Activated T-helper 17 cell treated with anti-CD3 and anti-CD28 coated beads, Interleukin-2, amount 50 U/mL, for 72 hours (primary cell): ENCODE measurements at places on chromosomes 3 and 15.
A peak's percentile ranks its signal among the peaks of the same experiment; 100 is the strongest.

DNA sequence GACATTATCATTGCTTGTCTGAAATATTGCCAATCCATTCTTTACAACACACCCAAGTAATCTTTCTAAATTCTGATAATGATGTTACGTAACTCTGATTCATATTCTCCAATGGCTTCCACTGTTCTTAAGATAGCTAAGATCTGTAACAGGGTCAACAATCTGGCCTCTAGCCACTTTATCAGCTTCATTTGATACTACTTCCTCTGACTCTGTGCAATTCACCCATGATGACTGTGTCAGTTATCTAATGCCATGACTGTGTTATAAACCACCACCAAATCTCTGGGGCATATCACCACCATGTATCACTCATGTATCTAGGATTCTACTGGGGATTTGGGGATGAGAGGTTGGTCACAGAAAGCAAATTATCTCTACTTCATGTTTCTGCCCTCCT is 44.0 kb downstream of the CD200 start:
- no peak for ATAC-seq

DNA sequence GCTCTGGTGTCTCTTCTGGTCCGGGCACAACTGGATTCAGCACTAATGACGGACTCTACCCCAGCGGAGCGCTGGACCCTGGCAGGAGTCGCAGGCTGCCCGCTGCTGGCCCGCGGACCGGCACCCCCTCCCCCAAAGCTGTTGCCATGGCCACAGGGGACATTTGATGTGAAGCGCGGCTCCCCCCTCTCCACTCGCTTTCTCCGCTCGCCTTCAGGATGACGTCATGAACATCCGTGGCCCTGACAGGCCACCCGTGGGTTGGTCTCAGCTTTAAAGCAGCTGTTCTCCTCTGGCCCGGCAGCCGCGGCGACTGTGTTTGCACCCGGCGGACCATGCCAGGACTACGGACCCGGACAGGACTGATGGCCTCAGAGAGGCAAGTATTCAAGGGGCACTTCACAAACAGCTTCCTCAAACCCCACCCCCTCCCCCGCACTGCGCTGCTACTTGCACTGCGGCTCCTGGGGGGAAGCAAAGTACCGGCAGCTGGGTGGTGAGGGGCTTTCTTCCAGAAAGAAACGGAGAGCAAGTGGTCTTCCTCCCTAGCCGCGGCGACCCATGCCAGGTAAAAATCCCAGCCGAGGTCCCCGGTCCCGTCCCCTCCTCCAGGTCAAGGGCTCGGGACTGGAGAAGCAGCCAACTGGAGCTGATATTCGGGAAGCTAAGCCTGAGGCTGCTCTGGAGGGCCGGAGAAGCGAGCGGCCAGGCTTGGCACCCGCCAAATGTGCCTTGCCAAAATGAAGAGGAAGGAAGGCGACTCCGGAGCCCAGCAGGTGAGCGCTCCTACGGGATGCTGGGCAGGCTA is 16.6 kb upstream of the AEN start:
- no peak for ATAC-seq

GRCh38 chr3:14298442-14298841 is 104.0 kb upstream of the SLC6A6 start:
- no peak for ATAC-seq

DNA sequence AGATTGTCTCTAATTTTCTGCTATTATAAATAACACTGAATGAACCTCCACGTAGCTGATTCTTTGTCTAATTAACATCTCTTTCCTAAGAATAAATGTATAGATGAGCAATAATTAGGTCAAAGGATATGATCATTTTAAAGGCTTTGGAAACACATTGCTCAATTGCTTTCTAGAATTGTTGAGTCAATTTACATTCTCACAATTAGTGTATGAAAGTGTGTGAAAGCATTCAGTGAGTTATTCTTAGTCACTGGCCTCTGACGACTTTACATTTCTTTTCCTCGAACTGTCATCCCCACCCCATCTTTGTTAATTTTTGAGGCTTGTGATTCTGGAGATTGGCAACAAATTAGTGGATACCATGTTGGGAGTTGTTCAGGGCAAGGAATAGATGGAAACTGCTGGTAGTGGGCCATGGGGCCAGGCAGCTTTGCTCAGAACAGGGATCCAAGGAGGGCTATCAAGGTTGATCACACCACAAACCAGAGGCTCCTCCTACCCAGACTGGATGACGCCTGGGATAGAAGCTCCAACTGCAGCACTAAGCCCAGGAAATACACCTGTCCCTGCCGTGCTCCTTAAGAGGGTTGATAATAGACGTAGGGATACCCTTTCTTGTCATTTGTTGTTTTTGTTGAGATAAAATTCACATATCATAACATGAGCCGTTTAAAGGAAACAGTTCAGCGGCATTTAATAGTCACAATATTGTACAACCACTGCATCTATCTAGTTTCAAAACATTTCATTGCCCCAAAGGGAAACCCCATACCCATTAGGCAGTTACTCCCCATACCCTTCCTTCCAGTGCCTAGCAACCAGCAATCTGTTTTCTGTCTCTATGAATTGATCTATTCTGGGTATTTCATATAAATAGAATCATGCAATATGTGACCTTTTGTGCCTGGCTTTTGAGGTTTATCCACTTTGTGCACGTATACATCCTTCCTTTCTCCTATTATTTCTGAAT is 27.9 kb downstream of the EIF1B start:
- peak; percentile 88 for ATAC-seq

DNA sequence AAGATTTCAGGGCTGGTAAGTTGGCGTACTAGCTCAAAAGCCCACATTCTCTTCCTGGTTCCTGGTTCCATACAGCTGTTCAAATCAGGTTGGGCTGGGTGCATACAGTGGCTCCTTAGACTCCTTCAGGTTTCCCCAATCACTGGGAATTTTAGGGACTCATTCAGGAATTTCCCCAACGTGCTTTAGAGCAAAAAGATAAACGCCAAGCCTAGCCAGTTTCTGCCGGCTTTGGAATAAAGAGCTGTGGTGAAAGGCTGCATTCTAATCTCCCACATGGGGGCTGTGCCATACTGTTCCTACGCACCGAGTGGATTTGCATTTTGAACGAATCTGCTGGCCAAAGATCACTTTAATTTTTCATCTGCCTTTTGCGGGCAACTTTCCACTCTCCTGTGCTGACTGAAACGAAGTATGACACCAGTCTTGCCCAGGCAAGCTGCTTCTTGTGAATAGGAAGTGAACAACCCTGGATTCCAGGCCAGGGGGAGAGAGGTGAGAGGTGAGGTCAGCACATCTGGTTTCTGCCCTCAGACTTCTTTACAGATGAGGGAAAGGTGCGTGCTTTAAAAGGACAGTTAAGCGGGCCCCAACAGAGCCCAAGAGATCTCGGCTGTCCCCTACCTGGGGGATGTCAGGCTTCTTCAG is 184.2 kb upstream of the PDZRN3 start:
- no peak for ATAC-seq

DNA sequence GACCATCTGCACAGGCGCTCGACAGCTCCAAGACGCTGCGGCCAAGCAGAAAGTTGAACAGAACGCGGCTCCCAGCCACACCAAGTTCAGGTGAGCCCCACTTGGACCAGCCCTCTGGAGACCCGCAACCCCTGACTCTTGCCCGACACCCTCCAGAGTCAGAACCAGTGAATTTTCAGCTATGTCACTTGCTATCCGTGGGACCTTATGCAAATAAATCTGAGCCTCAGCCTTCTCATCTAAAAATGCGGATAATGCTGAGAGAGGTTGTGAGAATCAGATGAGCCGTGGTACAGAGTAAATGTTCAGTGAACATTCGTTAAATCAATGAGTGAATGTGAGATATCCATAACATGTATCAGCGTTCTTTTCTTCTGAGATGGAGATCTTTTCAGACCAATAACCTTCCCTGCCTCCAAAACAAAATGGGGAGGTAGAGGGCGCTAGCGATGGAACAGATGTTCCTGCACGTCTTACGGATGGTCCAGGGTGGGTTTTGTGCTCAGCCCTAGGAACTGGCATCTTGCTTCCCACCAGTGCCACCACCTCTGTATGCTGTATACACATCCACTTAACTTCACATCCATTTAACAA is 524 bp downstream of the MRPS11 start:
- ATAC-seq: no peak

GRCh38 chr3:8421267-8421666 is 80.4 kb upstream of the LMCD1 start:
- peak; percentile 23 for ATAC-seq

- no peak for ATAC-seq
Observed at GRCh38 chr3:189186101-189186500, 14.3 kb downstream of the TPRG1 start.

GRCh38 chr3:50327129-50327528 is 894 bp downstream of the TUSC2 start:
- ATAC-seq: no peak

DNA sequence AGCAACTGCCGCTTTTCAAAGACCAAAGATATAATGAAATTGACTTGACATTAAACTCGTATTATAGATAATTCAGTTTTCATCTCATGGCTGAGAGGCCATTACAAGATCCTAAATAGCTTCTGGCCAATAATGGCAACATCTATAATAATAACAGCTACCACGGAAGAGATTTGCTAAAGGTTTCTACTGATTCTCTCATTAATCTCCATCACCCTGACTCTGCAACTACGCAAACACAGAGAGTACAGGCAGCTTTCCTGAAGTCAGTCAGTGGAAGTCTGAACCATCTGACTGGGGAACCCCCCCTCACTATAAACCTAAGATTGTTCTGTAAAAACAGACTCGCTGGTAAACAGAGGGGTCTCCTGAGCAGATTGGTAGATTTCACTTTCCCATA is 257.1 kb downstream of the MAGI1 start:
- no peak for ATAC-seq

DNA sequence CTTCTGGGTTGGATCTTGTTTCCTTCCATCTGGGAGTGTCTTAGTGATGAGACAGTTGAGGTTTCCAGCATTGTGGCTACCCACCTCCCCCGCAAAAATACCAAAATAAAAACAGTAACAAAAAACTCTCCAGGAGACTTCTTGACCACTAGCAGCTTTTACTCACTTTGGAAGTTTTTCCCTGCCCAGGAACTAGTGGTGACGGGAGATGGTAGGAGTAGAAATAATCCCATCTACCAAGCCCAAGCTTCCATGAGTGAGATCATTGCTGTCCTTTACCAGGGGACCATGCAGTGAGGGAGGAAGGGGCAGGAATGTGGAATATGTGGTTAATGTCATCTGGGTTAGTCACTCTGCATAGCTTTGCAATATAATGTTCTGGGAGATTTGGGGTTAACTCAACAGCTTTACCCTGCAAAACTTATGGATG is 187.7 kb downstream of the ITPR1 start:
- ATAC-seq: no peak
